Erythroblast (primary cell): ENCODE measurements at places on chromosomes 2 and 18.

DNA sequence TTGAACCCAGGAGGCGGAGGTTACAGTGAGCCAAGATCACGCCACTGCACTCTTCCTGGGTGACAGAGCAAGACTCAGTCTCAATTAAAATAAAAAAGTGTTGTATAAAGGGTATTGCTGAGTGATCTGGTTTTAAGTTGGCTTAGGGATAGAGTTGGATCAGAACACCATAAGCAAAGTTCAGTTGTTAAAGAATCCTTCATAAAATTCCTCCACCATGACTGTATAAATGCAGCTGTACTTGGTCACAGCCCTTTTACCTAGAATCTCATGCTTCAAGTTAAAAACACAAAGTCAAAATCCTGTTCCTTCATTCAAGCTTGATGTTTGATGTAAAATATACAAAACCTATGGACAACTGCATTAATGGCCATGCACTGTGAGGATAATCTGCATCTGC lies 33.4 kb upstream of the PNO1 start:
- DNase-seq = no peak

DNA sequence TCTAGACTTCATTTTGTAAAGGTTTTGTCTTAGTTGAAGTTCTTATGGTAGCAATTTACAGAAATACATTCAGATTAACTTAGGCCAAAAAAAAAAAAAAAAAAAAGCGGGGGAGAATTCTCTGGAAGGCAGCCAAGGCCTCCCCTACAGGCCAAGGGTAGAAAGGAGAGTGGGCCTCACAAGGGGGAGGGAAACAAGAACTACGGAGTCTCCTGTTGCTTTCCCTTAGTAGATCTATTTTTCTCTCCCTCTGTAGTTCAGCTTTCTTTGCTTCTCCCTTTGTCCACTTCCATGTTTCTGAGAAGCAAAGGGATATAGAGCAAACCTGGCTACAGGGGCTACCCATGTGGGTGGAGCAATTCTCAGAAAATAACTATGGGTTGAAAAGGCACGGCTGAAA lies 2.4 kb upstream of the STK11IP start:
- peak; percentile 62 for DNase-seq

GRCh38 chr2:219406861-219407230 lies 11.3 kb upstream of the DES start:
- DNase-seq = no peak

GRCh38 chr2:30684026-30684425 lies 123.2 kb downstream of the CAPN13 start:
- no peak for DNase-seq

- DNase-seq = no peak
Observed at GRCh38 chr18:36711014-36711725, 117.6 kb downstream of the TPGS2 start.

DNA sequence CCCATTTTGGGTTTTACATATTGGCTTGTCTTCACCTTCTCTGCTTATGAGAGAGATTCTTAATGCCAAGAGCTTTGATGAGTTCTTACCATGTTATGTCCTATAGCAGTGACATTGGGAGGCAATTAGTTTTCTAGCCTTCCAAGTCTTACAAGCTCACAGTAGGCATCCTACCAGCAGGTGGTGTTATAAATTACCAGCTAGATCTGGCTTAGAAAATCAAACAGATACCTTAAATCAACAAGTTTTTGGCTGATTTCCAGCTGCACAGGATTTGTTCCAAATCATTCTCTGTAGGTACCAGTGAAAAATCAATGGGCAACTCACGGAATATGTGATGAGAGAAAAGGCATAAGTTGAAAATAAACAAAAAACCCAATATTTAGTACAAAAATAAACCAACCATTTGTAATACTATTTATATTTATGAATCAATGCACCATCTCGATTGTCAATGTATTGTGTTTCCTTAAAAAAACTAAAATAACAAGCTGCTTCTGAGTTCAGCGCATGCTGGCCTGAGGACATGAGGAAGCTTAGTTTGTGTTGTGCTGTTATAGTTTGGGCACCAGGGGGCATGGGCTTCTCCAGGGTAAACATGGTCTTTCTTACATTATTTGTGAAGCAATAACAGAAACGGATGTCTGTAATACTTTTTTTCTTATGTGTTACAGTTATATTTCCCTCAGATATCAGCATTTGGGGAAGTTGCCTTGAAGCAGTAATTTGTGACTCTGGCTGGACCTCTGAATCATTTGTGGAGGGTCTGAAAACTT lies 34.1 kb upstream of the NXPH2 start:
- DNase-seq = peak; percentile 14

DNA sequence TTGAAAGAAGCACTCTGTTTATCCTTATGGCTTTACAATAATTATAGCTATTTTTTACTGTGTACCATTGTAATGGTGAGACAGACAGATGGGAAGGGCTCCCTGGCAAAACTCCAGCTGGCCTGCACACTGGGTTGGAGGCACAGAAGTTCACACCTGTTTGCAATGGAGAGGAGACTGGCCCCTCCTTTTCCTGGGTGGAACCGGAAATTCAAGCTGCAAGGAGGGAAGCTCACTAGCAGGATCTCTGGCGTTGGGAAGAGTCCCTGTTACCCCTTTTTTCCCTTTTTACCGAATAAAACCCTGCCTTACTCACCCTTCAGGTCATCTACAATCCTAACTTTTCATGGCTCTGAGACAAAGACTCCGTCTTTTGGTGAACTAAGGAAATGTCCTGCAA lies 100.3 kb upstream of the TFPI start:
- DNase-seq = no peak

- no peak for DNase-seq
Observed at GRCh38 chr18:68564351-68564750, 150.6 kb downstream of the TMX3 start.

- no peak for DNase-seq
Observed at GRCh38 chr2:216504376-216504762, 5.7 kb downstream of the RPL37A start.
